ENCODE measurements at places on chromosomes 3 and 15. TPM values are rescaled to one million over a fixed set of nuclear protein-coding genes. Genes with fewer than 3 reads are reported as not detected.

GRCh38 chr15:85164841-85165466 lies 183.3 kb downstream of the PDE8A start:
- no peak overlapping the region for H3K4me3 ChIP-seq
- no peaks in the 10 kb centered on the region for H3K27me3 ChIP-seq
- H3K27ac ChIP-seq: peak overlapping the region; percentile 9
- H3K4me1 ChIP-seq: 0 out of 2 replicates have a peak, but pooled peaks cover 4% of the 10 kb centered on the region

- H3K4me3 ChIP-seq: no peak overlapping the region
- no peaks in the 10 kb centered on the region for H3K36me3 ChIP-seq
- H3K27me3 ChIP-seq: no peaks in the 10 kb centered on the region
- no peak overlapping the region for H3K27ac ChIP-seq
- no peak for DNase-seq
Observed at GRCh38 chr15:59473226-59473625, 35.2 kb downstream of the FAM81A start.

DNA sequence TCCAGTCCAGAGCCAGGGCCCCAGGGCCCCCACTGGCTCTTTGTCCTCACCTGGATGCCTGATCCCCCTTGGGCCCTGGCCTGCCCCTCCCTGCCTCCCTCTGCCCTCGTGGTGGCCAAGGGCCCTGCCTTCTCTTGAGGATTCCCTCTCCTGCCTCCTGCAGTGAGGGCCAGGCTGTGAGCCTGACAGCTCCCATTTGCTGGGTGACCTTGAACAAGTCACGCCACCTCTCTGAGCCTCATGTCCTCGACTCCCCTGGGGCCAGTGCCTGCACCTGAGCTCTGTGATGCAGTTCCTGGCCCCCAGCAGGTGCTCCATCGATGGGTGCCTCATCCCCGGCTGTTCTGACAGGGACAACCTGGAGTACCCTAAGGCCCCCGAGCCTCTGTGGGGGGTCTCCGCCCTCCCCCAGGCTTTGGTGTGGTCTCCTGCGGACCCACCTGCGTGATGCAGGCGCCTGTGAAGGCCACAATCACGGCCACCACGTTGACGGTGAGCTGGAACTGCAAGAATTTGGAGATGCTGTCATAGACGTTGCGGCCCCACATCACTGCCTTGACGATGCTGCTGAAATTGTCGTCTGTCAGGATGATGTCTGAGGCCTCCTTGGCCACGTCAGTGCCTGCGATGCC lies 24.1 kb upstream of the SEC13 start:
- no peak overlapping the region for H3K27ac ChIP-seq
- 0 out of 2 replicates have a peak, but pooled peaks cover 1% of the 10 kb centered on the region for H3K27me3 ChIP-seq
- no peak overlapping the region for H3K4me3 ChIP-seq
- H3K36me3 ChIP-seq: no peaks in the 10 kb centered on the region
- DNase-seq: no peak
- H3K4me1 ChIP-seq: no peaks in the 10 kb centered on the region

GRCh38 chr3:123292321-123293310 lies 90.9 kb downstream of the SEC22A start:
- H3K4me1 ChIP-seq: no peaks in the 10 kb centered on the region
- no peak overlapping the region for H3K27ac ChIP-seq
- H3K4me3 ChIP-seq: no peak overlapping the region
- no peaks in the 10 kb centered on the region for H3K27me3 ChIP-seq

SMARCC1 gene
- total RNA-seq: 128 TPM

RBPMS2 gene
- total RNA-seq: 9.3 TPM

- H3K4me3 ChIP-seq: no peak overlapping the region
- DNase-seq: peak; percentile 78
- H3K4me1 ChIP-seq: peaks cover 9% of the 10 kb centered on the region
- no peaks in the 10 kb centered on the region for H3K36me3 ChIP-seq
- H3K27ac ChIP-seq: peak overlapping the region; percentile 64
Observed at GRCh38 chr3:185103359-185104127, 49.3 kb downstream of the C3orf70 start.

KNL1 gene
- total RNA-seq: 24.8 TPM

- no peaks in the 10 kb centered on the region for H3K4me1 ChIP-seq
- no peaks in the 10 kb centered on the region for H3K27me3 ChIP-seq
- no peaks in the 10 kb centered on the region for H3K36me3 ChIP-seq
Observed at GRCh38 chr3:26438981-26439884, 183.3 kb upstream of the LRRC3B start.

SEMA3F gene
- total RNA-seq: 11.3 TPM

- H3K27ac ChIP-seq: no peak overlapping the region
- no peak for DNase-seq
- no peaks in the 10 kb centered on the region for H3K4me1 ChIP-seq
- no peak overlapping the region for H3K4me3 ChIP-seq
- no peaks in the 10 kb centered on the region for H3K36me3 ChIP-seq
Observed at GRCh38 chr3:193662757-193663322, 69.8 kb downstream of the OPA1 start.

CLSTN2 gene
- total RNA-seq: 20.1 TPM

DNA sequence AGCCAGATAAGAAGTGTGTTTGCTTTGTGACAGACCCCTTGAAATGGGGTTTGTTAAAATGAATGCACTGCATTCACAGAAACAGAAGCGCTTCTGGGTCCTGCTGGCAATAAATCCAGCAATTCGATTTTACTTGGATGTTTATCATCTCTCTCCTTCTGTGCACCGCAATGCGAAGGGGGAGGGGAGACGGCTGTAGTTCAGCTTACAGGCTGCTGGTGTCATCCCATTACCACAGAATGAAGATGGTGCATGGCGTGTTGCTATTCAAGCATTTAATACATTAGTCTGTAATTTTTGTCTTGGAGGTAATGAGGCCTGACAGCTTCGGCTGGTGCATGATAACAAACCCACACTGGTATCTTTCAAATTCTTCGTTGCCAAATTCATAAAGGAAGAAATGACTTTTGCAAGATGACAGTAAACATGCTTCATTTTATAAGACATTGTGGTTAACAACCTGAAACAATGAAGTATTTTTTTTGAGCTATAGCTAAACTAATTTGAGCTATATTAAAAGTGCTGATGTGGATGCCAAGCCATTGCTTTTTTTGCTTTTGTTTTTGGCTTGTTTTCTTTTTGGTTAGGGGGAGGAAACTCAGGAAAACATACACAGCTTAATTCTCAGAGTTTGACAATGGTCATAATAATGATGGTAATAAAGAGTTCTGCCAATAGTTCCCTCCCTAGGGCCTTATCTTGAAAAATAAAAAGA lies 418.3 kb downstream of the OTOL1 start:
- no peaks in the 10 kb centered on the region for H3K4me1 ChIP-seq
- H3K36me3 ChIP-seq: no peaks in the 10 kb centered on the region
- H3K4me3 ChIP-seq: no peak overlapping the region
- no peak overlapping the region for H3K27ac ChIP-seq
- DNase-seq: peak; percentile 50

GRCh38 chr3:136929977-136930670 lies 27.7 kb upstream of the IL20RB start:
- H3K4me3 ChIP-seq: no peak overlapping the region
- no peak for DNase-seq
- H3K27ac ChIP-seq: no peak overlapping the region
- no peaks in the 10 kb centered on the region for H3K4me1 ChIP-seq
- no peaks in the 10 kb centered on the region for H3K36me3 ChIP-seq
- no peaks in the 10 kb centered on the region for H3K27me3 ChIP-seq

PLSCR2 gene
- total RNA-seq: not detected

CHRM5 gene
- not detected for total RNA-seq

GHSR gene
- not detected for total RNA-seq

- DNase-seq: no peak
- no peaks in the 10 kb centered on the region for H3K36me3 ChIP-seq
- H3K27me3 ChIP-seq: no peaks in the 10 kb centered on the region
Observed at GRCh38 chr15:98123834-98124233, 163.3 kb downstream of the ARRDC4 start.

Data from Caco-2 (cell line).